Mesendoderm (in vitro differentiated cells): ENCODE measurements at places on chromosomes 16 and 17.

- DNase-seq: no peak
- H3K36me3 ChIP-seq: no peaks in the 10 kb centered on the region
- H3K4me1 ChIP-seq: no peaks in the 10 kb centered on the region
- H3K27me3 ChIP-seq: no peaks in the 10 kb centered on the region
Measured at GRCh38 chr17:42345396-42346073, 42.7 kb downstream of the STAT3 start.

DNA sequence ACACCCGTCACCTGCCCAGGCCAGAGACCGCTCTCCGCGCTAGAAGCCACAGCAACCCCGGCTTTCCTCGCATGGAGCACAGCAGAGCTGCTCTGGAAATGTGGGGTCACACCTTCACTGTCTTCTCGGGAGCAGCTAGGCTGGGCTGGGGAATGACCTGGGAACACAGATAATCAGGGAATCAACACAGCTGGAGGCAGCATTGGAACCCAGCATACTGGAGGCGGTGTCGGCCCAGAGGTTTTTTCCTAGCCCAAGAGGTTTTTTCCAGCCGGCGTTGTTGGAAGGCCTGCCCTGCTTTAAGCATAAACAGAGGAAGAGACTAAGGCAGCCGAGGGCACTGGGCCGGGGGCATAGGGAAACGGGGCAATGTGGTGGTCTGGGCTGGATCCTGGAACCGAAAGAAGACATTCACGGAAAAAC, 791 bp upstream of the PLD6 start:
- no peak overlapping the region for H3K4me3 ChIP-seq
- H3K36me3 ChIP-seq: no peaks in the 10 kb centered on the region
- H3K4me1 ChIP-seq: no peaks in the 10 kb centered on the region
- DNase-seq: peak; percentile 22
- no peaks in the 10 kb centered on the region for H3K27me3 ChIP-seq

DNA sequence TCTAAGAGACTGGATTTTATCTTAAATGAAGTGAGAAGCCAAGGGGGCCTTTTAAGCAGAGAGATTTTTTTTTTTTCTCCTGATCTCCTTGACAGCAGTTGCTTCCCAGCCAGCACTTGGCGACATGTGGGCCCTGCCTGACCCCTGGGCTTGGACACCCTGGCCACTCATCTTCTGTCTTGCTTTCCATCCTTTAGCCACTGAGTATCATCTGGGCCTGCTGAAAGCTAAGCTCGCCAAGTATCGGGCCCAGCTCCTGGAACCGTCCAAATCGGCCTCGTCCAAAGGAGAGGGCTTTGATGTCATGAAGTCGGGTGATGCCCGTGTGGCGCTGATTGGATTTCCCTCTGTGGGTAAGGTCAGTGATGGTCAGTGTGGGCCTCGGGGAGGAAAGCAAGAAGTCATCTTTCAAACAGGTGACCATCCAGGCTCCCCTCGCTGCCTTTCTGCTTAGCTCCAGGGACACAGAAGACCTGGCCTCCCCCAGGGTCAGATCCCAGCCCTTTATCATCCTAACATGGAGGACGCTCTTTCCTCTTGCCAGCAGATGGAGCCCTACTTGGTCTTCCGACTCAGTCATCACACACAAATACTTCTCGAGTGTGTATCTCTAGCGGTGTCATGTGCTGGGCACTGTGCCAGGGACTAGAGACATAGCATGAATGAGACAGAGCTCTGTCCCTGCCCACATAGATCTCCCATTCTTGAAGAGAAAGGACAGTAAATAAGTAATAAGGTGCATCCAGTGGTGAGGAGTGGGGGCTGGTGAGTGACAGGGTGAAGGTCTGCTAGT, 6.1 kb downstream of the DRG2 start:
- no peak overlapping the region for H3K4me3 ChIP-seq
- H3K27ac ChIP-seq: no peak overlapping the region
- H3K4me1 ChIP-seq: peaks cover under 1% of the 10 kb centered on the region
- H3K27me3 ChIP-seq: no peaks in the 10 kb centered on the region
- peaks cover 4% of the 10 kb centered on the region for H3K36me3 ChIP-seq

DNA sequence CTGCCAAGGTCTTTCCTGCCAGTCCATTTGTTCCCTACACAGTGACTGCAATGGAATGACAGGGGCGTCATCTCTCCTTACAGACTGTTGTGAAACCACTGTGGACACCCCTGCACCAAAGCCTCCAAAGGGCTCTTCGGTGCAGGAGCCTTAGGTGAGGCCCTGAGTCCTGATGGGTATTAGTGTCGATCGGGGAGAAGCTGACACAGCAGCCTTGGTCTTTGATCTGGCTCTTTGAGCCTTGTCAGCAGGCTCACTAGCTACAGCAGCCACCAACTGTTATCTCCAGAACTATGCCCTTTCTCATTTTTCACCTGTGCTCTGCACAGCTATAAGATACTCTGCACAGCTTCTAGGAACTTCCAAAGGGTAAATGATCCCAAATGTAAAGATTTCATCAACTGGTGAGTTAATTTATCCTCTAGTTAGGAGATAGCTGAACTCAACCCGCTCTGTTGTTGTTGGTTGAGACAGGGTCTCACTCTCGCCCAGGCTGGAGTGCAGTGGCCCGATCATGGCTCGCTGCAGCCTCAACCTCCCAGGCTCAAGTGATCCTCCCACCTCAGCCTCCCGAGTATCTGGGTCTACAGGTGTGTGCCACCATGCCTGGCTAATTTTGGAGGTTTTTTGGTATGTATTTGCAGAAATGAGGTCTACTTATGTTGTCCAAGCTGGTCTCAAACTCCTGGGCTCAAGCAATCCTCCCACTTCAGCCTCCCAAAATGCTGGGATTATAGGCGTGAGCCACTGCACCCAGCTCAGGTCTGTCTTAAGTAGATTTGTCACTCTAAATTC, 19.7 kb downstream of the G6PC1 start:
- H3K4me3 ChIP-seq: no peak overlapping the region
- no peak overlapping the region for H3K27ac ChIP-seq
- H3K4me1 ChIP-seq: no peaks in the 10 kb centered on the region
- no peak for DNase-seq
- H3K36me3 ChIP-seq: no peaks in the 10 kb centered on the region

DNA sequence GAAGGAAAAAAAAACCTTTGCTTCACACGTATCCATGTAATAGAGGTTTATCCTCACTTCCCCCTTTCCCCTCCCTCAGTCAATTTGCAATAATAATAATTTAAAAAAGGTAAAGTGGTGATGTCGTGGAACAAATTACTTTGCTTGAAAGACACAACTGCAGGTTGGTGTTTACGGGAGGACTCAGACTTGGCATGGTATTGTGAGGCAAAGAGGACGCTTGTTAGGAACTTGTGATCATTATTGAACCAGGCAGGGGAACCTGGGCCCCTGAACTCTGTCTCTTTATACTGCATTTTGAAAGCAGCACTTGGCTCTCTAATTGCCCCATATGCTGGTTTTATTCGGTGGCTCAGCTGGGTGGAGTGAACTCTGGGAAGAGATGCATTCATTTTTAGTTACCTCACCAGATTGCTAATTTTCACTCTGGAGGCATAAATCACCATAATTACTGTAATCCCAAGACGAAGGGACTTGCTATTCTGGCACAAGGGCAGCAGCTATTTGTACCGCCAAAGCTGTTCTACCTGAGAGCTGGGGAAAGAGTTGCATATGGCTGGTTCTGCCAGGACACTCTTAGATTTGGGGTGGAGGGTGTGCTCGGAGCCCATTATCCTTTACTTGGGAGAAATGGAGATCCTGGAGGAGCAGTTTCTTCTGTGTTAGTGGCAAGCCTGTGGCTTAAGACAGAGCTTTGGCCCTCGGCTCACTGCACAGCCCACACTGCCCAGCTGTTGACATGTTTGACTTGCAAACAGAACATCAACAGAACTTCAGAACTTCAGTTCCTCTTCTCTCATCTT, 5.7 kb upstream of the DHX8 start:
- H3K4me1 ChIP-seq: no peaks in the 10 kb centered on the region
- H3K4me3 ChIP-seq: no peak overlapping the region
- H3K27ac ChIP-seq: no peak overlapping the region
- no peaks in the 10 kb centered on the region for H3K27me3 ChIP-seq
- no peaks in the 10 kb centered on the region for H3K36me3 ChIP-seq

DNA sequence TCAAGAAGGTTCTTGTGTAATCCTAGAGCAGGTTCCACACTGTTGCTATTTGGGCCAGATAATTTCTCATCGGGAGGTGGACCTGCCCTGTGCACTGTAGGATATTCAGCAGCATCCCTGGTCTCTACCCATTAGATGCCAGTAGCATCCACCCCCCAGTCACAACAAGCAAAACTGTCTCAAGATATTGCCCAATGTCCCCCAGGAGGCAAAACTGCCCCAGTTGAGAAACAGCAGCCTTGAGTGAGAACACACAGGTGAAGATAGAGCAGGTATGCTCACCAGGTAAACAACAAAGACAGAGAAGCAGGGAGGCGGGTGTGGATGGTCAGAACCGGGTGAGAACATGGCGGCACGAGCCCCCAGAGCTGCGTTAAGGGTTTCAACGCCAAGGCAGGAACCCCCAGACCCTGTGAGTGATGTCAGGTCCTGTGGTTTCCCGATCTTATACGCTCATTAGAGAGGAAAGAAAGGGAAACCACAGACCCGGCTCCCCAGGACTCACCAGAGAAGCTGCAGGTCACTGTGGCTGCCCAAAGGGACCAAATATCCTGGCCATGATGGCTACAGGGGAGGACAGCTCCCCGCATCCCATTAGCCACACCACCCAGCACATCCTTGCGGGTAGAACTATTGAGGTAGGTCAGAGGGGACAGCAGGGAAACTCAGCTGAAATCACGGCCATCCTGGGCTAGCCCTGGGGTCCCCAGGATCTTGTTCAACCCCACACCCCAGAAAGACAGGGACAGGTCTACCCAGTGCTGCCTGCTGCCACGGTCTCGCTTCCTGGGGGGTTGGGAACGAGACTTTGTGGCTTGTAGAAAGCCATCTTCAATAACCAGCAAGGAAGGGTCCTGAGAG, 21.2 kb downstream of the CDC42EP4 start:
- H3K27me3 ChIP-seq: no peaks in the 10 kb centered on the region
- H3K4me3 ChIP-seq: no peak overlapping the region
- no peak overlapping the region for H3K27ac ChIP-seq
- DNase-seq: no peak

- H3K4me1 ChIP-seq: peaks cover 7% of the 10 kb centered on the region
- H3K27me3 ChIP-seq: no peaks in the 10 kb centered on the region
- DNase-seq: no peak
- no peak overlapping the region for H3K4me3 ChIP-seq
- H3K36me3 ChIP-seq: no peaks in the 10 kb centered on the region
Measured at GRCh38 chr17:76701471-76701967, 9.2 kb downstream of the MXRA7 start.

DNA sequence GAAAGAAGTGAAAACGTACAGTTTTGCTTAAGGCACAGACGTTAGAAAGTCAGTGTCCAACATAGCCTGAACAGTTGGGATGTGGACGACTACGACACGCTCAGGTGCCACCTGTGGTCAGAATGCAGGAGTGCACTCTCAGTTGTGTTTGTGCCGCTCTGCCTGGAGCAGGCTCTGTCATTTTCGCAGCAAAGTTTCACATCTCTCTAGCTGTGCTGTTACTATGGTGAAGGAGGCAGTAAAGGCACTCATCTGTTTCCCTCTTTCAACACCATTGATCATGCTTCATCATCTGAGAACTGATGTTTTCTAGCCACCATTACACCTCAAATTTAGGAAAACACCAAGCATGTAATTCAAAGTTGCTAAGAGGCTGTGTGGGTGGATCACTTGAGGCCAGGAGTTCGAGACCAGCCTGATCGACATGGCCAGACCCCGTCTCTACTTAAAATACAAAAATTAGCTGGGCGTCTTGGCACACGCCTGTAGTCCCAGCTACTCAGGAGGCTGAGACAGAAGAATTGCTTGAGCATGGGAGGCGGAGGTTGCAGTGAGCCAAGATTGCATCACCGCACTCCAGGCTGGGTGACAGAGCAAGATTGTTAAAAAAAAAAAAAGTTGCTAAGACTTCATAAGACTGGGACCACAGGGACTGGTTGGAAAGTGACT, 44.9 kb upstream of the DNAJA2 start:
- no peak overlapping the region for H3K27ac ChIP-seq
- H3K36me3 ChIP-seq: no peaks in the 10 kb centered on the region
- H3K27me3 ChIP-seq: no peaks in the 10 kb centered on the region
- H3K4me3 ChIP-seq: no peak overlapping the region
- H3K4me1 ChIP-seq: no peaks in the 10 kb centered on the region

DNA sequence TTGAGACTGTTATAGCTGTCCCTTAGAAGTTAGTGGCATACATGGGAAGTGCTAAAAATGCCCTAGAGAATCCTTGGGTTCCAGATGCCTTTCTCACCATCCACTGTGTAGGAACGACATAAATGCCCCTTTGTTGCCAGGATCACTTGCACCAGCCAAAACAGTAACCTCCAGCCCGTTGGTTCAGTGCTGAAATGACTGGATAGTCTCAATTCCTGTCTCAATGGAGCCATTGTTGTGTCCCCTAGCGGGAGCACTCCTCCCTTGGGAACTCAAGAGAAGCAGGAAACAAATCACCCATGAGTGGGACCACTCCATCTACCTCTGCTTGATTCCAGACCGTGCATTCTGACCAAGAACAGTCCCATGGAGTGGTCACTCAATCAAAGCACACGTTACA, 23.1 kb downstream of the MPHOSPH6 start:
- H3K4me1 ChIP-seq: no peaks in the 10 kb centered on the region
- DNase-seq: no peak

- H3K36me3 ChIP-seq: no peaks in the 10 kb centered on the region
- peak overlapping the region; percentile 91 for H3K27ac ChIP-seq
- peak; percentile 99 for DNase-seq
- peak overlapping the region; percentile 4 for H3K4me3 ChIP-seq
Measured at GRCh38 chr17:35433075-35433894, 985 bp upstream of the SLFN12 start.

GRCh38 chr16:70610273-70611223, 35.8 kb upstream of the IL34 start:
- no peak for DNase-seq
- H3K27me3 ChIP-seq: no peaks in the 10 kb centered on the region
- no peak overlapping the region for H3K4me3 ChIP-seq
- no peaks in the 10 kb centered on the region for H3K36me3 ChIP-seq

- H3K27me3 ChIP-seq: no peaks in the 10 kb centered on the region
- H3K36me3 ChIP-seq: no peaks in the 10 kb centered on the region
- H3K4me3 ChIP-seq: no peak overlapping the region
- DNase-seq: no peak
- H3K27ac ChIP-seq: no peak overlapping the region
Measured at GRCh38 chr16:27430512-27430911, 28.5 kb downstream of the IL21R start.

- DNase-seq: no peak
- H3K4me3 ChIP-seq: no peak overlapping the region
- no peak overlapping the region for H3K27ac ChIP-seq
- peaks cover 4% of the 10 kb centered on the region for H3K4me1 ChIP-seq
- no peaks in the 10 kb centered on the region for H3K36me3 ChIP-seq
Measured at GRCh38 chr17:3961564-3962047, 2.6 kb downstream of the ATP2A3 start.
